ENCODE measurements at places on chromosomes 6 and 20. TPM values are rescaled to one million over a fixed set of nuclear protein-coding genes. Genes with fewer than 3 reads are reported as not detected.

DNA sequence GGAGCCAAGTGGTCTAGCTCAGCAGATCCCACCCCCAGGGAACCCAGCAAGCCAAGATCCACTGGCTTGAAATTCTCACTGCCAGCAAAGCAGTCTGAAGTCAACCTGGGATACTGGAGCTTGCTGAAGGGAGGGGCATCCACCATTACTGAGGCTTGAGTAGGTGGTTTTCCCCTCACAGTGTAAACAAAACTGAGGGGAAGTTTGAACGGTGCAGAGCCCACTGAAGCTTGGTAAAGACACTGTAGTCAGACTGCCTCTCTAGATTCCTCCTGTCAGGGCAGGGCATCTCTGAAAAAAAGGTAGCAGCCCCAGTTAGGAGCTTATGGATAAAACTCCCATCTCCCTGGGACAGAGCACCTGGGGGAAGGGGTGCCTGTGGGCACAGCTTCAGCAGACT is 819.5 kb upstream of the EPHA7 start:
- no peaks in the 10 kb centered on the region for H3K27me3 ChIP-seq
- H3K4me1 ChIP-seq: no peaks in the 10 kb centered on the region
- no peaks in the 10 kb centered on the region for H3K36me3 ChIP-seq
- DNase-seq: no peak
- H3K4me3 ChIP-seq: no peak overlapping the region
- no peak overlapping the region for H3K27ac ChIP-seq

DNA sequence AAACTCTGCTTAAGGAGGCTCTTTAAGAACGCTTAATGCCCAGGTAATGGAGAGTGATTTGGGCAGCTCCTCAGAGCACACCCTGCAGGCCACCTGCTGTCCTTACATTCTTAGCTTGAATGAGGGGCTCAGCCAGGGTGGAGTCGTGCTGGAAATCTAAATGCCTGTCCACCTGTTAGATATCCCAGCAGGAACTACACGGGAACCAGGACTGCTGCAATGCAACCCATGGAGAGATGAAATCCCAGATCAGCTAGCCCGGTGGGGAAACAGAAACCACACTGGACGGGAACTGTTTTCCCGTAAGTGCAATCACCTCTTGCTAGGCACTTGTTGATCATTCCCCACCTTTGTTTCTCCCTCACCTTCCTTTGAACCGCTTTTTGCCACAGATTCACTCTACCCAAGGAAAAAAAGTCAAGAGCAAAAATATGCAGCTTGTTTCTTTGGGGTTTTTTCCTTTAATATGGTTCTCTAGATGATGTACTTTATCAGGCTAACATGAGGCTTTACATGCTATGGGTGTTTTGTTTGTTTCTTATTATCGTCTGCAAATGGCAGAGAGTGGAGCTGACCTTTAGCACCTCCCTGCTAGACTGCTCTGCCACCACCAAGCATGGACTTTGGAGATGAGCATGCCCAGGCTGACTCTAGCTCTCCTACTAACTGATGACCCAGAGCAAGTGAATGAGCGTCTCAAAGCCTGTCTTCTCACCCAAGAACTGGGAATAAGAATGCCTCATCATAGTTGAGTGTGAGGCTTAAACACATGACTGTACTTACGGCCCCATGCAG is 125.9 kb upstream of the TNFAIP3 start:
- no peaks in the 10 kb centered on the region for H3K4me1 ChIP-seq
- no peak overlapping the region for H3K4me3 ChIP-seq
- DNase-seq: no peak
- H3K27me3 ChIP-seq: no peaks in the 10 kb centered on the region

DNA sequence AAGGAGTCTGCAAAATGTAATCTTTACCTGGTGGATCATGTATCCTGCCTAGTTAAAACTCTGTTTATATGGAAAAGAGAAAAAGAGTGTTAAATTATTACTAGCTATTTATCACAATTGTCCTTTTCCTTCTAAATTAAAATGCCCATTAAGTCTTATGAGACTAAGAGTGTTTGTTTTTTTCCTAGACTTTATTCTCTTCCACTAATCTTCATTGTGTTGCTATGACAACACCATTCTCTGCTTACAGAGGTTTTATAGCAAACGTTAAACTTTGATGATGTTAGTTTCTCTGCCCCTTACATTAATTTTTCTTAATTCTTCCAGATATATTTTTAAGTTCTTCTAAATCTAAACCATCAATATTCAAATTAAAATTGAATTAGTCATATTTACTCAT is 420.8 kb downstream of the TBC1D32 start:
- no peaks in the 10 kb centered on the region for H3K27me3 ChIP-seq
- H3K4me1 ChIP-seq: no peaks in the 10 kb centered on the region
- no peak for DNase-seq

GRCh38 chr20:19524691-19525090 is 233.4 kb upstream of the RIN2 start:
- no peaks in the 10 kb centered on the region for H3K4me1 ChIP-seq
- no peaks in the 10 kb centered on the region for H3K36me3 ChIP-seq
- H3K4me3 ChIP-seq: no peak overlapping the region

DNA sequence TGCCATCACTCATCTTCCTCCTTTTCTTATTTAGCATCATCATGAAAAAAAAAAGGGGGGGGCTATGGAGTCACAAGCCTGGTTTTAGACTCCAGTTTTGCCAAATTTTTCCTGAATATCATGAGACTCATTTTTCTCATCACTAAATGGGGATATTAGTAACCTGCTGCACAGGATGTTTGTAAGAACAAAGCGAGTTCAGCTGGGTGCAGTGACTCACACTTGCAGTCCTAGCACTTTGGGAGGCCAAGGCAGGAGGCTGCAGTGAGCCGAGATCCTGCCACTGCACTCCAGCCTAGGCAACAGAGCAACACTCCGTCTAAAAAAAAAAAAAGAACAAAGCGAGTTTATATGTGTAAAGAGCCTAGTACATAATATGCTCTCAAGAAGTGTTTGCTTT is 82.8 kb downstream of the TFAP2A start:
- no peaks in the 10 kb centered on the region for H3K4me1 ChIP-seq
- no peak overlapping the region for H3K4me3 ChIP-seq
- no peaks in the 10 kb centered on the region for H3K27me3 ChIP-seq
- H3K27ac ChIP-seq: no peak overlapping the region
- DNase-seq: no peak

GRCh38 chr6:139994998-139995397 is 620.5 kb upstream of the CITED2 start:
- no peaks in the 10 kb centered on the region for H3K4me1 ChIP-seq
- H3K27me3 ChIP-seq: no peaks in the 10 kb centered on the region
- H3K4me3 ChIP-seq: no peak overlapping the region
- H3K36me3 ChIP-seq: no peaks in the 10 kb centered on the region

GRCh38 chr20:49909499-49910339 is 5.6 kb downstream of the SPATA2 start:
- H3K27me3 ChIP-seq: no peaks in the 10 kb centered on the region
- peaks cover 43% of the 10 kb centered on the region for H3K4me1 ChIP-seq
- peaks cover 19% of the 10 kb centered on the region for H3K36me3 ChIP-seq
- H3K27ac ChIP-seq: peak overlapping the region; percentile 33
- H3K4me3 ChIP-seq: no peak overlapping the region

DNA sequence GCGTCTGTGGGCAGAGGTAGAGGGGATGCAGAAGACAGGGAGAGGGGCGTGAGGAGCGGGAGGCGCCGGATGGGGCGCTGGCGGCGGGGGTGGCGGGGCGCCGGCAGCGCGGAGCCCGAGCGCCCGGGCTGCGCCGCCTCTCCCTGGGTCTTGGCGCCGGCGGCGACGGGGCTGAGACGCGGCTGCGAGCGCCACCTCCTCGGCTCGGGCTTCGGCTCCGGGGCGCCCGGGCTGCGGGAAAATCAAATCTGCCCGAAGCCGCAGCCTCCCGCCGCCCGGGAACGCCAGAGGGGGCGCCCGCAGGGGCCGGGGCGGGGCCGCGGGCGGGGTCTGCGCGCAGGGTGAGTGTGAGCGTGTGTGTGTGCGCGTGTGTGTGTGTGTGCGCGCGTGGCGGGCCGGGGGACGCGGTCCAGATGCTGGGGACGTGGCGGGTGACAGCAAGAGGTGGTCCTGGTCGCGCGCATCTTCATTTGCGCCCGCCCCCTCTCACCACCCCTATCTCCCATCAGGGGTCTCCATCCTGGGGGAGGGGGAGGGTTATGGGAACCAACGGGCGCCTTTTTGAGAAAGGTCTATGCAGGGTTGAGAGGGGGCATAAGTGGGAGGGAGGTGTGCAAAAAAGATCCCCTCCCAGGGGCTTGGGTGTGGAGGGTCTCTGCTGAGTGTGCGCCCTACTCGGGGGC is 646 bp upstream of the CPNE5 start:
- H3K27me3 ChIP-seq: no peaks in the 10 kb centered on the region
- no peaks in the 10 kb centered on the region for H3K36me3 ChIP-seq
- DNase-seq: peak; percentile 28
- no peak overlapping the region for H3K27ac ChIP-seq

GRCh38 chr6:123962508-123962907 is 158.8 kb downstream of the NKAIN2 start:
- peak; percentile 95 for DNase-seq
- no peaks in the 10 kb centered on the region for H3K36me3 ChIP-seq
- H3K27ac ChIP-seq: peak overlapping the region; percentile 1
- no peaks in the 10 kb centered on the region for H3K4me1 ChIP-seq

DNA sequence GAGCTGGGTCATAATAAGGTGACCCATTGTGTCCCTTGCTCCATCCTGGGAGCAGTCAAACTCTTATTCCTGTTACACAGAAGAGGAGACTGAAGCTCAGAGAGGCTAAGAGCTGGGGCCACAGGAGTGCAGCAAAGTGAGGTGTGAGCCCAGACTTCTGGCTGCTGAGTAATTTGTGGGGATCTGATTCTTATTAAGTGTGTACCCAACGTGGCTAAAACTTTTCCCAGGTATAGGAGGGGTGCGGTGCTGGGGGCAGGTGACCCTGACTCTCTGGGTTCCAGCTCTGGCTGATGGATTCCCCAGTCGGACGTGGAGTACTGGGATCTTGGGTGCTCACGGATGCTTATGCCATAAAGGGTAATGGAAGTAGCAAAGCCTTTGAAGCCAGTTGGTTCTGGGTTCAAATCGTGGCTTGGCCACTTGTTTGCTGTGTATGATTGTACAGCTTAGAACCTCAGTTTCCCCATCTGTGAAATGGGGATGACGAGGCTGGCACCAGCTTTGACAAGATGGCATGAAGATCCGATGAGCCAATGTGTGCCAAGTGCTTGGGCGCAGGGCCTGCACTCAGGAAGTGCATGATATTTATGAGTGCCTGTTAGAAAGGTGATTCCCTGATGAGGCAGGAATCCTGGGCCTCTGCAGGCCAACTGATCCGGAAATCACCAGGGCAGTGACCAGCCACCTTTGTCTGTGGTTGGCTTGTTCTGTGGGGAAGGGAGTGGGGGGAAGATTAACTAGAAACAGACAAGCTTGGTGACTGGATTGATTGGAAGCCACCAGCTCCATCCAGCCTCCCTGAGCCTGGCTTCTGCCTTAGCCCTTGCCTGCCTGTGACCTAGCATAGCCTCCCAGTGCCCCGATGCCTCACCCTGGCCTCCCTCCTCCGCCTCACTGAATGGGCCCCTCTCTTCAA is 6.0 kb downstream of the SRC start:
- H3K36me3 ChIP-seq: no peaks in the 10 kb centered on the region
- H3K4me3 ChIP-seq: no peak overlapping the region
- H3K4me1 ChIP-seq: peaks cover 67% of the 10 kb centered on the region
- H3K27ac ChIP-seq: no peak overlapping the region

GRCh38 chr6:54037277-54037779 is 73.9 kb upstream of the MLIP start:
- H3K27ac ChIP-seq: no peak overlapping the region
- no peaks in the 10 kb centered on the region for H3K4me1 ChIP-seq
- no peaks in the 10 kb centered on the region for H3K27me3 ChIP-seq
- no peak overlapping the region for H3K4me3 ChIP-seq
- H3K36me3 ChIP-seq: no peaks in the 10 kb centered on the region
- no peak for DNase-seq

GRCh38 chr6:70666706-70667105 is 977 bp upstream of the SMAP1 start:
- peak overlapping the region; percentile 95 for H3K27ac ChIP-seq
- H3K4me3 ChIP-seq: no peak overlapping the region
- H3K4me1 ChIP-seq: peaks cover 42% of the 10 kb centered on the region
- DNase-seq: no peak

DNA sequence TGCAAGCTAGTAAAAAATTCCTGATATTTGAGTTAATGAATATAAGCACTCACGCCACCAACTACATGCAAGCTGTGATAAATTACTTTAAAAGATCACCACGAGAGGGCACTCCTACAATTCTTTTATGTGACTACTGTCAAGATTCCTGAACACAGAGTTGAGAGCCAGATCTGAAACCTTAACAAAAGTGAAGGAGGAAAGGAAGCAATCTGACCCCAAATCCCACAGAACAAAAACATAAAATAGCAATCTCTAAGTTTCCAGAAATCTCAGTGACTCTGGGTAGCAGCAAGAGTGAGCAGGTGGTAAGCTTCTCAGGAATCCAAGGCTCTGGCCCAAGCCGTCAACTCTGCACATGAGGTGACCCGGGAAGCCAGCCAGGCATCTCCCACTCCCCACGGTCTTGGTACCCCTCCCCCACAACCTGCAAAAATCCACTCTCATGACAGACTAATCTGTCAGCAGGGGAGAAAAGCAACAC is 55.1 kb downstream of the STAU1 start:
- no peak overlapping the region for H3K4me3 ChIP-seq
- H3K36me3 ChIP-seq: peaks cover 2% of the 10 kb centered on the region
- peaks cover 16% of the 10 kb centered on the region for H3K4me1 ChIP-seq
- H3K27me3 ChIP-seq: no peaks in the 10 kb centered on the region

- no peaks in the 10 kb centered on the region for H3K36me3 ChIP-seq
- H3K4me3 ChIP-seq: no peak overlapping the region
- H3K27me3 ChIP-seq: no peaks in the 10 kb centered on the region
- no peaks in the 10 kb centered on the region for H3K4me1 ChIP-seq
- DNase-seq: no peak
- H3K27ac ChIP-seq: no peak overlapping the region
These were observed 291.5 kb upstream of the SULF2 start for GRCh38 chr20:48076747-48077146.

DNA sequence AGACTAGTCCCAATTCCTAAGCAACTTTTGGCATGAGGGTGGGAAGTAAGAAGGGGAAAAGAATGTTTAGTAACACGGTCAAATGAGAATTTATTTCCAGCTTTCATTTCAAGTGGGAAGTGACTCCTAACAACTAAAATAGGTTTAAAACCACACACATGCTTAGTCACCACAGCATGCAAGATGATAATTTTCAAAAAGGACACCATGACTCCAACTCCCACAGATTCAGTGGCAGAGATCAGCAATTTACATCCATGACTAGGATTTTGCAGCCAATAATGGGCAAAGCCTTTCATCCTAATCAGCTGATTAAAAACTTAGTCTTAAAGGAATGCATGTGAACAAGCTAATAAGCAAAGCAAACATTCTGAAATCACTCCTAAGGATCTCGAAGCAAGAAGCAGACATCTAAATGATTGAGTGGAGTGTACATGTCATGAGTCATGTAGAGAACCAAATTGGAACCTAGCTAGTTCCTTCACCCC is 48.1 kb upstream of the GCLC start:
- no peak overlapping the region for H3K27ac ChIP-seq
- H3K36me3 ChIP-seq: no peaks in the 10 kb centered on the region
- no peaks in the 10 kb centered on the region for H3K27me3 ChIP-seq
- H3K4me1 ChIP-seq: no peaks in the 10 kb centered on the region
- no peak for DNase-seq

The GRM1 gene
- total RNA-seq: not detected

The FAM83C gene
- total RNA-seq: not detected

The WFDC12 gene
- not detected for total RNA-seq

The NMBR gene
- not detected for total RNA-seq

The VSTM2L gene
- 7.0 TPM for total RNA-seq

Measured in body of pancreas (tissue), 4 donors.